ENCODE measurements at places on chromosomes 7 and 10.

DNA sequence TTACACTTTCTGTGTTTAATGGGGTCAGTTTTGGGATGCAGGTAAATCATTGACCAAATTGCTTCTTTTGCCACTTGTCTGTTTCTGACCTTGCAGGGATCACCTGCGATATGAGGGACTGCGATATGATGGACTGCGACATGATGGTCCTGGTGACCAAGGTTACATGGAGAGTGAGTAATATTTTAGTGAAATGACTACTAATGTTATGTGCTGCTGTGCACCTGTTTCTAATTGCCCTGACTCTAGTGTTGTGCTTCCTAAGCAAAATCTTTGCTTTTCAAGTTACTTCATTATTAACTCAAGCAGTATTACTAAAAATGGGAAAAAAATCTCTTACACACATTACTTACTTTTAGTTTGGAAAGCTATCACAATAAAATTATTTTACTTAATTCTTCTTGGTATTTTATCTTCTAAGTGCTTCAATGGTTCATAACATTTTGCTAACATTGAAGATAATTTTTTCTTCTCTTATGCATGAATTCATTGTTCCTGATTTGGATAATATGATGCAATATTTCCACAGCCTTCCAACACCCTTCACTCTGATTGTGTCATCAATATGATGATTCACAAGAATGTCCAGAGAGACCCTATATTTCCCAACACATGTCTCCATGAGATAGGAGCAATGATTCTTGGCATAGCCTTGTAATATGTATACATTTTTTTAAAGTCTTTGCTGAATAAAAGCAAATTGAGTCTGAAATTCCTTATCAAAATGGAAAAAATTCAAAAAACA, 306.2 kb upstream of the AKR1E2 start:
- DNase-seq = no peak

GRCh38 chr10:120516426-120516825, 59.4 kb downstream of the PLPP4 start:
- no peak for DNase-seq

DNA sequence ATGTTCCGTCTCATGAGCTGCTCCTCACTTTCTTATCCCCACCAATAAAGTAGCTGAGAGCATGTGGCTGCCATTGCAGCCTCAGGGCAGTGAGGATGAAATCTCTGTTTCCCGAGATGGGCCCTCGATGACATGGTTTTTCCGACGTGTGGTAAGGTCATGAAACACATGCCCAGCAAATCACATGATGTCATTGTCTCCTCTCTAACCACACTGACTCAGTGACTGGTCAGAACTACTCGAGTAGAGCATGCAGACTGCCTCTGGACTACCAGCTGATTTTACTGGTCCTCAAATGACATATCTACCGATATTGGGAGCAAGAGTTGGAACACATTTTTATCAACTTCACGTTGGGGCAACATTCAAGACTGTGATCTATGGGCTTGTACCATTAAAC, 786.1 kb downstream of the CNTNAP2 start:
- no peak for DNase-seq

DNA sequence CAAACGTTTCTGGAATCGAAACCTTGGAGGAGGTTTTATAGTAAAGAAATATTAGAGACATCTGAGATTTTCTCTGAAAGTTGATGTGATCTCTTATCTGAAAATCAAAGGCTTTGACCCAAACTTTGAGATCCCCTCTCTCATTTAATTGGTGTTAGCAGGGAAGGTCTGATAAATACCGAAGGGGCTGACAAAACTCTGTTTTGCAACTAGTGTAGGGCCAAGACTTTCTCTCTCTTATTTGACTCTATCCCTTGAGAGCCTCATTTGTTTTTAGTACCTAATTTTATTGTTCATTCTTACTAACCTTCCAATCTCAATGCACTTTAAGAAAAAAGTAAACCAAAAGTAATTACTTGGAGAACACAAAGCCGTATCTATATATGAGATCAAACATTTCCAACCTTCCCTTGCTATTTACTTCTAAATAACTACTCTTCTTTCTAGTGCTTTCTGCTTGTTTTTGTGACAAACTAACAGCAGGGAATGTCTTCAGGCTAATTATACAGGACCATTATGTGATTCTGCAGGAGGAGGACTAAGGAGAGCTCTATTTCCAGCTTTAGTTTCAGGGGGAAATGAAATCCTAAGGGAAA, 33.4 kb upstream of the NPVF start:
- no peak for DNase-seq

DNA sequence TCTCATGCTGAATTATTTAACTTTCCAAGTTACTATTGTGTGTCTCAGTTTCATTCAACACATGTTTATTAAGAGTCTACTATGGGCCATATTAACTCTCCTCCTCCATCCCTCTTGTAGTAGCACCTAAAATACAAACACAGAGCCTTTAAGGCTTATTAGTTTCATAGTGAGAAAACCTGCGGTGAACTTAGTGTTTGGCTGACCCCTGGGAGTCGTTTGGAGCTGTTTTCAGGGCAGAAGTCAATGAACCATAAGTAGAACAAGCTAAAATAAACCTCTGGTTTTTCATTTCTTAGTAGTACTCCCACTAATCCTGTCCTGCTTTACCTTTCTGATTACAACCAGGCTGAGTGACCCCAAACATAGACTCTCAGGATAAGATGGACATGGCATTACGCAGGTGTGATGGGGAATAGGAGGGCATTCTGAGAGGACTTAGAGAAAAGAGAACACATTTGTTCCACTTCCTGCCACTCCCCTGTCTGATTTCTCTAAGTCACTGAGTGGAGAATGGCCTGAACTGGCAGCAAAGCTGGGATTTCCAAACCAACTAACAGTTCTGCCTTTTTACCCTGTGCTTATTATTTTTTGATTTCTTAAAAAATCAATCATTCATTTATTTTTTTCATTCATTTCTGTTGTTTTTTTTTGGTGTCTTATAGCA, 74.5 kb downstream of the LRMDA start:
- no peak for DNase-seq

DNA sequence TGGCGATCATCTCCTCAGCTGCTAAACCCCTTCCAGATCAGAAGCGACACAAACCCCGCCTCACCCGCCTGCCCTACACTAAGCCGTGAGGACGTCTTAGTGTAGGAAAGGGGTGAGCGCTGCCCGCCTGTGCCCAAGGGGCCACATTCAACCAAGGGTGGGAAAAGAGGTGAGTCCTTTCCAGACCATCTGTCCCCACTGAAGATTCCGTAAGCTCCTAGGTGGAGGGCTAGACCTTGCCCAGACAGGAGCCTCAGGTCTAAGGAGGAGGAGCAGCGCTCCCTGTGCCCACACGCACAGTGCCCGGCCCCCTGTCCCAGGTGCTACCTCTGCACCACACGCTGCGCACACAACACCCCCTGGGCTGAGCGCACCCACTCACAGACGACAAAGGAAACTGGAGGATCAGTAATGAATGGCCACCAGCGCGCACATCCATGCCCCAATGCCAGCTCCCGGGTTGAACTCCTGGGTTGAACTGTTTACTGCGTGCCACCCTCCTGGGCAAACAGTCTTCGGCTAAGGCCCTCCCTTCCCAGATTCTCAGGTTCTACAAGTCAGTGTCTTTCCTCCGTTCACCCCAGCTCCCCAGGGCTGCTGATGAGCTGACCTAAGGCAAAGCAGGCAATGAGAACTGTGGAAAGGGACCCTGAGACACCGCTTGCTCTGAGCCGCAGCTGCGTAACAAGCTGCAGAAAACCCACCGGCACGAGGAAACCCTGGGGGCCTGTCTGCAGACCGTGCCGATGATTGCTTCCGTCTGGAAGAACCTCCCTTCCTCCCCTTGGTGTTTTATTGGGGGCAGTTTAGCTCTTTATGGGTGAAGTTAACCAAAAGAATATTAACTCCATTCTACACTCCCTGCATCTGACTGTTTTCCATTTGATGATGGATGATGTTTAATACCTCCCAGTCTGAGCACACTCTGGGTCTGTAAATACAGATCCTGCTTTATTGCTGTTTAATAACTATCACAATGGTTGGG, 185.9 kb downstream of the MAD1L1 start:
- DNase-seq = no peak

DNA sequence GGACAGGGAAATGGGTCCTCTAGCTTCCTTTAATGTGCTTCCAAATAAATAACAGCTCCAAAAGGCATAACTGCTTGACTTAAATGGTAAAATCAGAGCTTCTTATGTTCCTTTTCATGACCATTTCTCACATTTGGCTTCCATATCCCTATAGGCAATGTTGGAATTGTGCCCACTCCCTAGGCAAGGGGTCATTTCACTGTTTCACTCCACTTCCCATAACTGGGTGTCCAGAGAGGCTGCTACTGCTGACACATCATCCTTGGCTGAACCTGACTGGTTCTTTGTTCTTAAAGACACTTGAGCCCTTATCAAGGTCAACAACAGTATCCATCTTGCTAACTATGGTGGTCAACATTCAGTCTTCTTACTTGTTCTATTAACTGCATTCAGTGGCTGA, 37.1 kb downstream of the PRTFDC1 start:
- DNase-seq = no peak

- no peak for DNase-seq
These were observed 2.7 kb upstream of the FRAT2 start for GRCh38 chr10:97336942-97337831.

DNA sequence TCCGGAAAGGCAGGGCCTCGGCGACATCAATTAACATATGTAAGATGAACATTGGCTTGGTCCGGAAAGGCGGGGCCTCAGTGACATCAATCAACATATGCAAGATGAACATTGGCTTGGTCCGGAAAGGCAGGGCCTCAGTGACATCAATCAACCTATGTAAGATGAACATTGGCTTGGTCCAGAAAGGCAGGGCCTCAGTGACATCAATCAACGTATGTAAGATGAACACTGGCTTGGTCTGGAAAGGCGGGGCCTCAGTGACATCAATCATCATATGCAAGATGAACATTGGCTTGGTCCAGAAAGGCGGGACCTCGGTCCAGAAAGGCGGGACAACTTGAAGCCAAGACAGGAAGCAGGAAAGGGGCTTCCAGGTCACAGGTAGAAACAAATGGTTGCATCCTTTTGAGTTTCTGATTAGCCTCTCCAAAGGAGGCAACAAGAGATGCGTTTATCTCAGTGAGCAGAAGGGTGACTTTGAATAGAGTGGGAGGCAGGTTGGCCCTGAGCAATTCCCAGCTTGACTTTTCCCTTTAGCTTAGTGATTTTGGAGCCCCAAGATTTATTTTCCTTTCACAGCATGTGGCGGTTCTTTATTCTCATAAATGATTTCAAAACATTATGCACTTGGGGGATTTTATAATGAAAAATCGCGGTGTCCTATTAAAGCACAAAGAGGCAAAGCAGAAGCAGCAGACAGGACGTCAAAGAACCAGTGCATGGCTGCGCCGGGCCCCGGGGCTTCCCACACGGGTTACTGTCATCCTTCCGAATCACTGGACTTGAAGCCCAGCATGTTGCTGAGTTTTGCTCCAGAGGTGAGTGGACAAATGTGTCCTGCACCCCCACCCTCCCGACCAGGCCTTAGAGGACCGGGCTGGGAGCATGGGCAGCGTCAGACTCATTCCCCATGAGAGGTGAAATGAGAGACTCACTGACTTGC, 43.1 kb upstream of the EN2 start:
- DNase-seq = no peak

DNA sequence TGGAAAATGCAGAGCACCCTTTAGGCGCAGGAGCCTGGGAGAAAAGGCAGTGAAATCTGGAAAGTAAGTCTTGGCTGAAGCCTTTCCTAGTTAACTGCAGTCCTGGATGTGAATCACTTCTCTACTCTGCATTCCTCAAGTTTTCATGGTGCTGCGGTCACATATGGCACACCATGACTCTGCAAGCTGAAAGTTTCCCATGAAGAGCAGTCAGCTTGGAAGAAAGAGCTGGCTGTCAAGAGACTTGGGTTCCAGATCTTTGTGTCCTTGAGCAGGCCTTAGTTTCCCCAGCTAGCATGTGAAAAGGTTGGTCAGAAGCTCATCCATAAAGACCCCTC, 548.3 kb downstream of the SORCS3 start:
- no peak for DNase-seq

DNA sequence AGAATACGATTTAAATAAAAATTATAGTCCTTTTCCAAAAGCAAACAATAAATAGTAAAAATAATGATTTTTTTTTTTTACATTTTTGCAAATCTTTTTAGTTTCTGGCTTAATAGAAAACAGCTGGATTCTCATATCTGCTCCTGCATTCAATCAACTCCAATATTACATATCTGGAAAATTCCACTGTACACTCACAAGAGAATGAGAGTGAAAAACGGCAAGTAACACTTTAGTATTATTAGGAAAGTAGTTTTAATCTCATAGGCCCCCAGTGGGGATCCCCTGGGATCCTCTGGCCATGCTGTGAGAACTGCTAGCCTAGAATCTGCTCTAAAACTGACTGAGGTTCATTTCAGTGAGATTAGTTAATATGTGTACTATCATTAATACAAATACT, 128.6 kb upstream of the LRRN3 start:
- DNase-seq = no peak

DNA sequence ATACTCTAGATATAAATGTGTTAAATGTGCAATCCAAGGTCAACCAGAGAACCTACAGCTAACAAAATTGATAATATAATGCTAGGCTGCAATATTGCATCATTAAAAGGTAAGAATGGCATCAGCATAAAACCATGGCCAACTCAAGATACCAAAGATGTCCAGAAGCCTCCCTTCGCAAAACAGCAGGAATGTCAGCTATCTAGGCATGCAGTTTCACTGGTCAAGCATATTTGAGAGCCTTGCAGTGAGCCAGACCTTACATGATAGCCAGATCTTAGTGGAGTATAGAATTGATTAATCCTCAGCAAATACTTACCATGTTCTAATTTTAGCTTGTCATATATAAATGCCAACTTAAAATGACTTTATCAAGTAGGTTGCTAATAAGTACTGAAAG, 138.8 kb downstream of the ZEB1 start:
- no peak for DNase-seq

DNA sequence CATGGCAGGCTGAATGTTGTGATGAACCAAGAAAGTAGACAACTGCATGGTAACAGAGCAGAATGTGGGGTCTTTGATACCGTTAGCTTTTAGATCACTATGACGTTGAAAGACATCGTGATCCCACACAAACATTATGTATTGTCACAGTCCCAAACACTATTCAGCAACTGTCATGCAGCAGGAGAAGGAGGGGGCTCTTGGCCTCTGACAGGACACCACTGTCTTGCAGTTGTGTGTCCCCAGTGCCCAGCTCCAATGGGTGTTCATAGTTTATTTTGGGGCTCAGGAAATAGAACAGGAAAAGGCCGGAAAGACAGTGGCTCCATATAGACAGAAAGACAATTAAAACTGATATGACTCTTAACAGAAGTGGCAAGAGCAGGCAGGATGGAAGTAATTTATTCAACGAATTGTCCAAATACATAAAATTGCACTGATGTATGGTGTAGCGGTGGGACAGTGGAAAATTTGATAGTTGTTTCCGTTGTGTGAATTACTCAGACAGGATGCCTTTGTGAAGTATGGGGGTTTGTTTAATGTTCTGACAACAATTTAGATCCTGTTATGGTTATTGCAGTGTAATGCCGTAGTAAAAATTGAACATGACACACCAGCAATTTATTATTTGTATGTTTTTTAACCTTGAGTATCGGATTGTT, 292.0 kb downstream of the LRMDA start:
- no peak for DNase-seq

- DNase-seq = no peak
These were observed 28.8 kb downstream of the SAMD8 start for GRCh38 chr10:75140246-75140645.

All from HEK293T (cell line).